ENCODE measurements at places on chromosomes 5 and 9.

- no peak for DNase-seq
Observed at GRCh38 chr9:116055536-116055935, 98.1 kb upstream of the PAPPA start.

DNA sequence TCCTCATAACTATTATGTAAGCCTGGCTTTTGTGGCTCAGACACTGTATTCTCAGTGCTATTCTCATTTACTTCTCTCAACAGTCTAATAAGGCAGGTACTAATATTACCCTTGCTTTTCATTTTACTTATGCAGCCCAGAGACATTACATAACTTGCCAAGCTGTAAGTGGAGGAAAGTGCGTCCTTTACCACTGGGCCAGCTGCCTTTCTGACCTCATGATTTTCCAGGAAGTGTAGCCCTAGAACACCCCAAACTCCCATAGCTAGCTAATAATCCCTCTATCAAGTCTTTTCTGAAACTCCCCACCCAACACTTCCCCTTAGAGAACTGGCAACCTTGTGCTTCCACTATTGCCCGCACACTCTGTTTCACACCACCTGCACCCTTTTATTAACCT is 192.9 kb upstream of the HMHB1 start:
- DNase-seq: no peak

- DNase-seq: no peak
Observed at GRCh38 chr9:134217431-134218210, 53.3 kb upstream of the RNU6ATAC start.

- DNase-seq: no peak
Observed at GRCh38 chr5:173075137-173075843, 19.1 kb downstream of the CREBRF start.

DNA sequence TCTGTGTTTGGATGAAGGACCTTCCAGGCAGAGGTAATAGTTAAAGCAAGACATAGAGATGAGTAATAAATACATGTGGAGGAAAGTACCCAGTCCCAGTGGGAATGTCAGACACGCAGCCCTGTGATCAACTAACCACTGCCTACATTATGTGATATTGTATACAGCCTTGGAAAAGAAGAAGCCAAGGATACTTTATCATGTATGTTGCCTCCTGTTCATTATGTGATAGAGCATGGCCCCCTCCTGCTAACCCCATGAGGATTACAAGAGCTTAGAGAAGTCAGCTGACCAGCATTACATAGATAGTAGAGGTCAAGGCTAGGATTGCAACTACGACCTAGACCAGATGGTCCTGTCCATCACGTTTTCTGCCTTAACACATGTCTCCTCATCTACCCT is 497.0 kb upstream of the TNC start:
- DNase-seq: no peak

DNA sequence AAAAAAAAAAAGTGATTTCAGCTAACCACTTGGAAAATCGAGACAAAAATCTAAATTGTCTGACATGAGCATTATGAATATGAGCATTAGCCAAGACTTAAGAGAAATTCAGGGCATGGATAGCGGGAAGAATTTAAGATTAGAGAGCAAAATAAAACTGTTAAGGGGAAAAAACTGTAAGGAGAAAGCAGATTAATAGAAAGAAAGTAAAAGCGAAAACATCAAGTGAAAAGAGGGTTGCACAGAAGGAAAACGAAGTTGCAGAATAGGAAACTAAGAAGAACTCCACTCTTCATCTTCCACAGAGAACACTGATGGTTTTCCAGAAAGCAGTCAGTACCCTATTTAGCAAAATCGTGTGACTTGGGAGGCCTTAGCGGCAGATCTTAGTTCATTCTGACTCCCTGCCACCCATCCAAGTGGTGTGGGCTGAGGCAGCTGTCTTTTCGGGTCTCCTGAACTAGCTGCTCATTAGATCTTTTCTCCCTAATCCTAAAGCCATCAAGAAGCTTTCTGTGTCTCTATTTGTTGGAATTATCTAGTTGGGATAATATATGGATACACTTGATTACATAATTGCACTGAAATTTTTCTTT is 3.7 kb downstream of the NIM1K start:
- no peak for DNase-seq
